Activated T-helper 17 cell treated with anti-CD3 and anti-CD28 coated beads, Interleukin-2, amount 50 U/mL, for 72 hours (primary cell): ENCODE measurements at places on chromosomes 6 and 20. TPM values are rescaled to one million over a fixed set of nuclear protein-coding genes. Genes with fewer than 3 reads are reported as not detected.

GRCh38 chr20:57166568-57167291, 99.7 kb downstream of the BMP7 start:
- no peak for ATAC-seq

Gene TSPYL1
- 64.6 TPM for total RNA-seq

Gene SNX14
- total RNA-seq = 59.1 TPM

DNA sequence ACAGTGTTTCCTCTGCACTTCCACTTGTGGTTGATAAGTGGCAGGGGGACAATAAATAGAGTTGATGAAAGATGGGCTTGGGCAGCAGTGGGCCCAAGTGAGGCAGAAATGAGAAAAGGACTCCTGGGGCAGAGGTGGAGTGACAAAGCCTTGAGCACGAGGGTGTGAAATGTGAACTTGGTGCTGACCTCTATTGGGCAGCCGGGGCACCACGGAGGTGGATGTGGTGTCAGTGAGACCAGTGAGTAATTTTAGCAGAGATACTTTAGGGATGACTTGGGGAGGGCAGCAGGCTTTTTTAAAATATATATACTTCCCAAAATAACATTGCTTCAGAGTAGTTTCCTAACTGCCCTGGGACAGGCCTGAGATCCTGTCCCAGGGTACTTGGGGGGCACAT, 30.6 kb upstream of the MYLK2 start:
- ATAC-seq = peak; percentile 19

Gene FKBP1C
- total RNA-seq = 0.19 TPM

DNA sequence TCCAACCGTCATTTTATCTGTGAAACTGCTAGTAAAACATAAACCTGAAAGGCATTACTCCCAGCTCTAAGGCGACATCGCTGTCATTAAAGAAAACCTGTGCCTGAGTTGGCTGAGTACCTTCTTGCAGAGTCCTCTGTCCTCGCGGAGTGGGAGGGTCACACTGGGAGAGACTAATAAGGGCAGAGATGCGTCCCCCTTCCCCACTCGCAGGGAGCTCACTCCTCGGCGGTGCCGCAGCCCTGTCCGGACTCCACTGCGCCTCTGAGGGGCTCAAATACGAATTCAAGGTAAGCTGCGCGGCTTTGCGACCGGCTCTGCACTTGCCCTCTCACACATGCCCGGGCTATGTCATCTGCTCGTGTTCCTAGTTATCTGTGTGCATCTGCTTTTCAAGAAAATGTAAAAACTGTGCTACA, at the start of gene COL19A1:
COL19A1 (plus strand) TSS at position 206 of the 419 bp plus-strand sequence. CDS start 13,012 bp downstream, outside the sequence.
- ATAC-seq = peak; percentile 34

- no peak for ATAC-seq
Measured at GRCh38 chr20:4050203-4050980, 35.0 kb upstream of the RNF24 start.

Gene WFDC5
- 5.4 TPM for total RNA-seq

- ATAC-seq = peak; percentile 13
Measured at GRCh38 chr6:43628393-43629103, 516 bp downstream of the GTPBP2 start.

DNA sequence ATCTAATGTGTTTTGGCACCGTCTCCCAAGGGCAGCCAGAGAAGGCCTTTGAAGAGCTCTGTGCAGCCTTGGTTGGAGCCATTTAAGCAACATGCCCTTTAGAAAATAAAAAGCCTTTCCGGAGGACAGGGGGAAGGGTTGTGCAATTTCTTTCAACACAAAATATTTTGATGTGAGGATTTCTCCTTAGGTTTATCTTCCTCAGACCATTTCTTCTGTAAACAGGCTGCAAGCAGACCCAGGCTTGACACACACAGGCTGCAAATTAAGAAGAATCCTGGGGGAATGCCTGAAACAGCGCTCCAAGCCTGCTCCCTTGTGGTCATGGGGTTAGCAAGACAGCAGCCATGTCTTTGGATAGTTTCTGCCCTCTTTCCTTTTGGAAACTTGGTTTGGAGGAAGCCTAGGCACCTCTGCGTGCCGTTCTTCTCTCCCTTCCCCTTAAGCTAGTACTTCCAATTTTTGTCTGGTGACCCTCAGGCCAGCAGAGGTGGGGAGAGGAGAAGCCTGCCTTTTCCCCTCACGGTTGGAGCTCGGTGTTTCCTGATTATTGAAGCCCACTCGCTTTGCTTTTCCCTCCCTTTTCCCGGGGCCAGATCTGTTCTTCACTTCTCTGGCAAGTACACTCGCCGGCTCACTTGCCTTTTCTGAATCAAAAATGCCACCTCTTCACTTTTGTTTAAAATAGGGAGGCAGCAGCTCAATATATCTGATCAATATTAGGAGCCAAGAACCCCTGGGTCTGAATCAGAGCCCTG, 39.6 kb upstream of the NOX3 start:
- no peak for ATAC-seq

GRCh38 chr20:54140067-54140466, 33.7 kb downstream of the CYP24A1 start:
- no peak for ATAC-seq

GRCh38 chr20:44911264-44911921, 1.5 kb downstream of the PABPC1L start:
- no peak for ATAC-seq

DNA sequence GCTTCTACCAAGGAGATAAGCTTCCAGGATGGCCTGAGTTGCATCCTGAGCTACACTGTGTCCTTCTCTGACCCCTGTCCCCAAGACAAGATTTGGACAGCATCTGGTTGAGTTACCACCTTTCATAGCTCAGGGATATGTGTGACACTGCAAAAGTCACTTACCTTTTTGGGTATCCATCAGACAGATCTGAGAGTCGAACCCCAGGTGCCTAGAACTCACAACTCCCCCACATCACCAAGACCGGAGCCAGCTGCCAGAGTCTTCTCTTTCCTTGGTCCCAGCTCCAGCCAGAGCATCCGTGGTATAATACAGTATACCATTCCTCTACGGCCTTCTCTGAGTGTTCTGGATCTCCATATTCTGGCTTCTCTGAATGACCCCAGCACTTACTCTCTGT, 133.0 kb downstream of the CD83 start:
- no peak for ATAC-seq

GRCh38 chr6:15473741-15474161, 189.1 kb downstream of the DTNBP1 start:
- ATAC-seq = no peak

DNA sequence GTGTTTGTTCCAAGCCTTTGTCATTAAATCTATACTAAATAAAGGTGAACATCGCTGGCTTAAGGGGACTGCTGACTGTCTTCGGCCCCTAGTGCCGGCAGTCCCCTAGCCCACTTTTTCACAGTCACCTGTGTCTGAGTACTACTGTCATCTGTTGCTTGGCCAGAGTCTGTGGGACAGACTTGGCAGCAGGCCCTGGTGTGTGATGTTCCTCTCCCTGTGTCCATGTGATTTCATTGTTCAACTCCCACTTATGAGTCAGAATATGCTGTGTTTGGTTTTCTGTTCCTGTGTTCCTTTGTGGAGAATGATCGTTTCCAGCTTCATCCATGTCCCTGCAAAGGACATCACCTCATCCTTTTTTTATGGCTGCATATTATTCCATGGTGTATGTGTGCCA, 133.4 kb downstream of the HAO1 start:
- no peak for ATAC-seq

GRCh38 chr6:157758516-157759023, 64.5 kb upstream of the SNX9 start:
- no peak for ATAC-seq

Gene KCNB1
- total RNA-seq = not detected

Gene APCDD1L
- not detected for total RNA-seq

Gene TSBP1
- total RNA-seq = not detected
